Foreskin fibroblast (primary cell): ENCODE measurements at places on chromosomes 11 and 22.

GRCh38 chr11:121452609-121453150, at the start of gene SORL1-AS1:
TSS of gene SORL1-AS1 (minus strand) at chr11:121452967.
- DNase-seq, result no peak

DNA sequence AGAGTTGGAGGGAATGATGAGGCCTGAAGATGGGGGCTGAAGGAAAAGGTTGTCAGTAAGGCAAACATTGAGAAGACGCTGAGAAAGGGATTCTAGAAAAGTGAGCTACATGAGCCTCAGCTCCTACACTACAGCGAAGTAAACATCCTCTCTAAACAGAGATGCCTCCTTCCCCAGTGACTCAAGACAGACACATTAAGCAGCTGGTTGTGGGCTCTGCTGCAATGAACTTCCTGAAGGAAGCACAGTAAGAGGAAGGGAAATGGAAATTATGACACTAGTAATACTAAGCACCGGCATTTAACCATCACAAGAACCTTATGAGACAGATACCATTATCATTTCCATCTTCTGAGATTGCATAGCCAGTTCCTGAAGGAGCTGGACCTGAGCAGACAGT, 190.5 kb downstream of the C11orf87 start:
- no peak for DNase-seq

- DNase-seq, result no peak
Measured at GRCh38 chr11:75891947-75892739, 77.1 kb downstream of the UVRAG start.

DNA sequence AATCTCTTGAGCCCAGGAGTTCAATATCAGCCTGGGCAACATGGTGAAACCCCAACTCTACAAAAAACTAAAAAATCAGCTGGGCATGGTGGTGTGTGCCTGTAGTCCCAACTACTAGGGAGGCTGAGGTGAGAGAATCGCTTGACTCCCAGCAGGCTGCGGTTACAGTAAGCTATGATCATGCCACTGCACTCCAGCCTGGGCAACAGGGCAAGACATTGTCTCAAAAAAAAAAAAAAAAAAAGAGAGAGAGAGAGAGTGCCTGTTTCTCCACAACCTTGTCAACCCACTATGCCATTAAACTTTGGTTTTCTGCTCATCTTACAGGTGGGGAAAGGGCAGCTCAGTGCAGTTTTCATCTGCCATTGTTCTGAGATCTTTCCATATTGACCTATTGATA, 5.1 kb downstream of the FOLR3 start:
- no peak for DNase-seq

DNA sequence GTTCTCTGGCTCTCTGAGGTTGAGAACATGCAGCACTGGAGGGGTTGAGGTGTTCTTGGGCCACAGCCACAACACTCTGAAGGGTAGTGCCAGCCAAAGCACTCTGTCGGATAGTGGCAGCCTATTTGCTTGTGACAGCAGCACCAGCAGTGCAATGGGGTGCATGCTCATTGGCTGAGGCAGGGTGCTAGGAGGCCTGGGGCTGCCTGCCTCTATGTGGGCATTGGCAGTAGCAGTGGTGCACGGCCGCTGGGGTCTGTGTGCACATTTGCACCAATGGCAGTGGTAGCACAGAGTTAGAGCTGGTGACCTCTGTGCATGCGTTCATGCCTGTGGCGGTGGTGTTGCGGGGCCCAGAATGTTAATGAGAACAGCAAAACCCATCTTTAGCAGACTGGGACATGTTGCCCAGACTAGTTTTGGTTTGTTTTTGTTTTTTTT, 25.4 kb downstream of the PI4KA start:
- no peak for DNase-seq

DNA sequence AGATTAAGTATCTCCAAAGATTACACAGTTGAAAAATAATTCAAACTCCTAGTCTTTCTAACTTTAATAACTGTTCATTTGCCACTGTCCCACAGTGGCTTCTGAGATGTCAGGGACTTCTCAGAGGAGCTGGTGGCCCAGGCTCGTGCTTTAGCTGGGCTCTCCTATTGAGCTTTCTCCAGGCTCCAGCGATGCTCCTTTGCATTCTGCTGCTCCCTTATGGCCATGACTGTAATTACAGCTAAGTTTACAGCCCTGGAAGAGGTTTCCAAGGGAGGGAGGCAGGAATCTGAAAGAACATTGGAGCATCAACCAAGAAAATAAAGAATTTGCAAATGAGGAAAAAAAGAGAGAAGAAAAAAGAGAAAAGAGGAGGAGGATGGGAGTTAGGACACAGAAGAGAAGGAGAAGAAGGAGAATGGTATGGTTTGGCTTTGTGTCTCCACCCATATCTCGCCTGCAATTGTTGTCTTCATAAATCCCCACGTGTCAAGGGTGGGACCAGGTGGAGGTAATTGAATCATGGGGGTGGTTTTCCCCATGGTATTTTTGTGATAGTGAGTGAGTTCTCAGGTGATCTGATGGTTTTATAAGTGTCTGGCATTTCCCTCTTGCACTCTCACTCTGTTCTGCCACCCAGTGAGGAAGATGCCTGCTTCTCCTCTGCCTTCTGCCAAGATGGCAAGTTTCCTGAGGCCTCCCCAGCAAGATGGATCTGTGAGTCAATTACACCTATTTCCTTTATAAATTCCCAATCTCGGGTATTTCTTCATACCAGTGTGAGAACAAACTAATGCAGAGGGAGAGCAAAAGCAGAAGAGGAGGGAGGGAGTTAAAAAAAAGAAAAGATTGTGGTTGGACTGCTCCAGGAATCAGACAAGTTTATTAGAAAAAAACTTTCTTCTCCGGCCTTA, 857.0 kb downstream of the KCNA4 start:
- peak; percentile 76 for DNase-seq

- no peak for DNase-seq
Measured at GRCh38 chr22:47573141-47573540, 810.7 kb downstream of the TBC1D22A start.

- no peak for DNase-seq
Measured at GRCh38 chr11:76635991-76636738, 34.4 kb downstream of the LRRC32 start.

DNA sequence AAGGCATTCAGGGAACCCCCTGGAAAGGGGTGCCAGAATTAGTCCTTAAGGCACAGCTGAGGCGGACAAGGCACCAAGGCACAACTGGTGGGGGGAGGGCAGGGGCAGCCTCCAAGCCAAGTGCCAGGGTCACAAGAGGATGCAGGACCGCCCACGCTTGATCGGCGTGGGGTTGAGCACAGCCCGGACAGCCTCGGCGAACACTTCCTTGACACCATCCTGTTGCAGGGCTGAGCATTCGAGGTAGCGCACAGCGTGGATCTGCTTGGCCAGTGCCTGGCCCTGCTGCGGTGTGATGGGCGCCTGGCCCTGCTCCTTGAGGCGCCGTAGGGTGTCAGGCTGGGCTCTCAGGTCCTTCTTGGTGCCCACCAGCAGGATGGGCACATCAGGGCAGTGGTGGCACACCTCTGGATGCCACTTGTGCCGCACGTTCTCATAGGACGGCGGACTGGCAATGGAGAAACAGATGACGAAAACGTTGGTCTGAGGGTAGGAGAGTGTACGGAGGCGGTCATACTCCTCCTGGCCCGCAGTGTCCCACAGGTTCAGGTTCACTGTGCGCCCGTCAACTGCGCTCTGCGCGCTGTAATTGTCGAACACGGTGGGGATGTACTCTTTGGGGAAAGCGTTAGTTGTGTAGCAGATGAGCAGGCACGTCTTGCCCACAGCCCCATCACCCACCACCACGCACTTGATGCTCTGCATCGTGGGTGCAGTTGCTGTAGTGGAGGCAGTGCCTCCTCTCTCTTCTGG, 13.1 kb downstream of the RHOG start:
- DNase-seq, result no peak

DNA sequence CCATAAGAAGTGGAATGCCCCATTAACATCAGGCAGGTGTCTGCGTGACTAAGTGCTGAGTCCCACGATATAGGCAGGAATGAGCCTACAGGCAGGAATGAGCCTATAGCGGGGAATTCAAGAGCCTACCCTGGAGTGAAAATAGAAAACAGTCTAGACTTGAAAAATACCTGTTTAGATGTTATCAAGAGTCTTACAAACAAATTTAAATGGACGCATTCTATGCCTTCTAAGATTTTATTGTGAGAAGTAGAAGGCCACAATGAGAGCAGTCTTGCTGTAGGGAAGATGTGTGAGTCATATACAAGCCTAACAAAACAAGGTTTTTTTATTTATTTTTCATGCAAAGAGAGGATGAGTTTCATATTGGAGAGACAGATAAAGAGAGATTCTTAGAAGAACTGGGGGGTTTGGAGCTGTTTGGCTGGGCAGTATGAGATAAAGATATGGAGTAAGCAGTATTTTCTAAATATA, 200.8 kb upstream of the ZC3H12C start:
- no peak for DNase-seq

DNA sequence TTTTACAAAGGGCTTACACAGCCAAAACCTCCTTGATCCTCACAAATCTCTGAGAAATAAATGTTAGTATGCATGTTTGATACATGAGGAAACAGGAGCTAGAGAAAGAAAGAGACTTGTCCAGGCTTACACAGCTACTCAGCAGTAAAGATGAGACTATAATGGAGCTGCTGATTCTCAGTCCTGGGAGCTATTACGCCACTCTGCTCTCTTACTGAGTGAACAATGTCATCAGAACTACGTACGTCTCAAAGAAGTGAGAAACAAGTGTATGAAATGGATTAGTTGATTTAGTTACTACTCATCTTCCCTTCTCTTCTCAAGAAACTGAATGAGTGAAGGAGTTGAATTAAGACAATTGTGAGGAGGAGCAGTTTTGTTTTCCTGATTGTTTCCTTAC, 12.3 kb downstream of the MS4A6E start:
- DNase-seq, result no peak

- DNase-seq, result no peak
Measured at GRCh38 chr11:61157743-61158142, 3.5 kb downstream of the VPS37C start.

GRCh38 chr11:43214471-43214870, 97.3 kb upstream of the API5 start:
- no peak for DNase-seq

GRCh38 chr11:64466115-64466718, 107.3 kb downstream of the RPS6KA4 start:
- no peak for DNase-seq

GRCh38 chr11:107801641-107802040, 56.9 kb downstream of the SLC35F2 start:
- no peak for DNase-seq

GRCh38 chr11:48169717-48170116, 46.9 kb upstream of the OR4B1 start:
- no peak for DNase-seq

- no peak for DNase-seq
Measured at GRCh38 chr11:69486056-69486772, 4.8 kb downstream of the LINC01488 start.

DNA sequence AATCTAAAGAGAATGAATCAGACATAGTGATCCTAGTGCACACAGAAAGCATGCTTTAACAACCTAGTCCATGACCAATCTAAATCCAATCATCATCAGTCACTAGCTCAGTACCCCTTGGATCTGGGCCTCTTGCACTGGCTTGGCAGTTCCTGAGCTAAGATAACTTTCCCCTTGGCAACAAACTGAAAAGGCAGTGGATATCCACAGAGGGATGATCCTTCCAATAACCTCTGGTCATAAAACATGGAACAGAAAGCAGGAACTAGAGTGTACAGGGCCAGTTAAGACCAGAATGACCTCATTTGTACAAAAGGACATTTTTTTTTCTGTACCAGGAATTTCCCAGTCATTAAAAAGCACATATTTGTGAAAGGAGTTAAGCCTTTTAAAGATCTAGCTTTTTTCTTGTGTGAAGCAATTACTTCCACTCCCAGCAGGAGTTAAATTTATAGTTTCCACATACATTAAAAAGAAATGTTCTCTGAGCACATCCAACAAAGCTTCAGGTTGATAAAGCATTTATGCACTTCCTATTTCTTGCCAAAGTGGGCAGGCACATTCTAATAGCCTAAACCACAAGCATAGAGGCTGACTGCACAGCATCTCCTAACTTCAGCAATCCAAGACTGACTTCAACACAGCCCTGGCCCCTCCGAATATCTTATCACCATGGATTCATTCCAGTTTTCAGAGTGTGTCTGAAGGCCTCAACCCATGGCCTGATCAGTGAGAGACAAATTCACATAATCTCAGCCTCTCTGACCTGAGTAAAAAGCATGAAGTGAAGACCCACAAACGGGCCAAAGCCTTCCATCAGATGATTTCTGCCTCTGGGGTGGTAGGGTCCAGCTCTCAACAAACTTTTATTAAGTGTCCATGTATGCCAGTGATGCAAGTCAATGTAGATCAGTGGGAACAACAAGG, 29.9 kb downstream of the GUCY1A2 start:
- peak; percentile 71 for DNase-seq

DNA sequence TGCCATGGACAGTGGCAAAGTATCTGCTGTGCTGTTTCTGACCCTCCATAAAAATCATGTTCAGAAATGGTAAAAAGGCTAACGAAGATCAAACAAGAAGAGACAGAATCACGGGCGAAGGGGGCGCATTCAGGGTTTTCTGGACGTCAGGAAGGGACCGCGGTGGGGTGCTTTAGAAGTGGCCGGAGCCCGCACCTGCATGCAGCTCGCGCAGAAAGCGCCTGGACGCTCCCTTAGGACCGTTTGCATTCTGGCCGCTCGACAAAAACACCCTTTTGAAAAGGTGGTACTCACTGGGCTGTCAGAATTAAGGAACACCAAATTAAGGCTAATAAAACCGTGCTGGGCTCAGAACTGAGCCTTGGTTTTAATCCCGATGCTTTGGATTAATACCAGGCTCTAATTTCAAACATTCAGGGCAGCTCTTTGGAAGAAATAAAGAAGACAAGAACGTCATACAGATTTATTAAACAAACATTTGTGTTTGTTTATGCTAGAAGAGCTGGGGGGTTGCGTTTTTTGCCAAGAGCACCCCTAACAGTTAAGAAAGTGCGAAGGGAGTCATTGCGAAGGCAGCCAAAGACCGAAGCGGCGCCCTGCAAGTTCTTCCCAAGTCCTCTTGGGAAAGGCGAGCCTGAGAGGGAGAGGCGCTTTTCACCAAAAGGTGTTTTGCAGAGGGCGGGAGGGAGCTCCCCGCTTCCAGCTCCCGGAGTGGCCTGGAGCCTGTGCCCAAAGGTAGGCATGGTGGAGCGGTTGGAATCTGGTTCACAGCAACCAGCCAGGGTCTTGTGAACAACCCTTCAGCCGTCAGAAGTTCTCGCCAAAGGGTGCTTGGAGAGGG, 47.7 kb upstream of the DBX1 start:
- DNase-seq, result no peak

- no peak for DNase-seq
Measured at GRCh38 chr11:35247428-35247827, 108.5 kb downstream of the CD44 start.
